ENCODE measurements at places on chromosomes 13 and 19.

DNA sequence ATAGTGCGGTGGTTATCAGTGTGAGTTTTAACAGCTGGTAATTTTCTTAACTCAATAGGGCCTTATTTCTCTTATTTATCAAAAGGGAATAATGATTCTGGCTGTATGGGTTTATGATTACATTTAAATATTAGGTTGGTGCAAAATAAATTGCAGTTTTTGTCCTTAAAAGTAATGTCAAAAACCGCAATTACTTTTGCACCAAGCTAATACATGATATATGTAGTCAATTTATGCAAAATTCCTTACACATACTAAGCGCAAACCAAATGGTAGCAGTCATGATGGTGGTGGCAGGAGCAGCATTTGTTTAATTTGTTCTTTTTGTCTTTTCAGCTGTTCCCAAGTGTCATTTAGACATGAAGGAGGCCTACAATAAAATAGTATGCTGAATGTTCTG is 1777.1 kb downstream of the OLFM4 start:
- no peak for DNase-seq

- DNase-seq = no peak
Observed at GRCh38 chr13:39524795-39525194, 78.2 kb downstream of the LHFPL6 start.

DNA sequence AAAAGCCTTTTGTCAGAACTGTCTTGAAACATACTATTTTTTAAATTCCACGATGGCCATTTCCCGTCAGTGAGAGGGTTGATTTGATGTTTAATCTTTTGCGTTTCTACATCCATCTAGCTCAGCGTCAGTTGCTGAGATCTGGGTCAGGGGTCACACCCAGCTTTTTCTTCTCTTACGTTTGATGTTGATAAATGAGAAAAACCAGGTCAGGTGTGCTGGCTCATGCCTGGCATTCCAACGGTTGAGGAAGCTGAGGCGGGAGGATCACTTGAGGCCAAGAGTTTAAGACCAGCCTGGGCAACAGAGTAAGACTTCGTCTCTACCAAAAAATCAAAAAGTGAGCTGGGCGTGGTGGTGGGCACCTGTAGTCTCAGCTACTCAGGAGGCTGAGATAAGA is 168.9 kb downstream of the PTPRS start:
- no peak for DNase-seq

- DNase-seq = no peak
Observed at GRCh38 chr19:28301463-28301862, 911.5 kb downstream of the UQCRFS1 start.

- DNase-seq = no peak
Observed at GRCh38 chr19:2734589-2735288, 5.1 kb downstream of the SLC39A3 start.

DNA sequence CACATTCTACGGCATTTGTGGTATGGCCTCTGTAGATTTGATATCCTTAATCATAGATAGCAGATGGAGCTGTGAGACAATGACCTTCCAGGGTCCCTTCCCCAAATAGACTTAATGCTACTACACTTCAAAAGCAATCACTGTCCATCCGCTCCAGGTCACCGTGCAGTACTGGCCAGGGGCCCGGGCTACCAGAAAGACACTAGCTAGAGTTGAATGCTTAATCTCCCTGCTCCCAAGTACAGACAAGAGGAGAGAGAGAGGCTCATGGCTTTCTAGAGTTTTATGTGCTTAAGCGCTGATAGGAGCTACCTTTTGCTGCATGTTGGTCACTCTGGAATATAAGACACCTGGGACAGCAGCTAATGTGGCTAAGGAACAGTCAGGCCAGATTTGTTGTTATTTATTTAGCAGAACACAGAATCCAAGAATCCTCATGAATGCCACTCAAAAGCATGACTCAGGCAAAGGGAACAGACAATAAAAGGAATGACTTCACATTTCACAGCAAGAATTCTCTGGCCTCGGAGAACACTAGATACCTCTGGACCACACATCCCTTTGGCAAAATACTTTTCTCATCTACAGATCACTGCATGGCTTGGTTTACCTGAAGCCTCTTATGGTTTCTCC is 165.0 kb downstream of the LACC1 start:
- DNase-seq = no peak

Data from NCI-H1436 treated with DMSO at 0.1 percent for 48 hours (cell line).